ENCODE measurements at places on chromosomes 13 and 19.
A peak's percentile ranks its signal among the peaks of the same experiment; 100 is the strongest.

DNA sequence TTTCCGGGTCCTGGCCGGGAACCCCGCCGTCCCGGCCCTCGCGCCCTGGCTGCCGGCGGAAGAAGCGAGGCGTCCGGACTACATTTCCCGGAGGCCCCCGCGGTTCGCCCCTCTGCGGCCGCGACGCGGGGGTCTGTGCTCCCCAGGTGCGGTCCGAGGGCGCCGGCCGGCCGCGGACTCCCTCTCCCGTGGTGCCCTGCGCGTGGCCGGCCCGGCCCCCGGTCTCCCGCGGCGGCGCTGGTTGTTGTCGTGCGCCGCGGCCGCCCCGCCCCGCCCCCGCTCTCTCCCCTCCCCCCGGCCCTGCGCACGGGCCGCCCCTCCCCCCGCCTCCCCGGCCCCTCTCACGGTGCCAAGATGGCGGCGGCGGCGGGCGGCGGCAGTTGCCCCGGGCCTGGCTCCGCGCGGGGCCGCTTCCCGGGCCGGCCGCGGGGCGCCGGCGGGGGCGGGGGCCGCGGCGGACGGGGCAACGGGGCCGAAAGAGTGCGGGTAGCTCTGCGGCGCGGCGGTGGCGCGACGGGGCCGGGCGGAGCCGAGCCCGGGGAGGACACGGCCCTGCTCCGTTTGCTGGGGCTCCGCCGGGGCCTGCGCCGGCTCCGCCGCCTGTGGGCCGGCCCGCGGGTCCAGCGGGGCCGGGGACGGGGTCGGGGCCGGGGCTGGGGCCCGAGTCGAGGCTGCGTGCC, at the start of gene KMT2B:
Gene KMT2B (plus strand): TSS at position 339 of the 680 bp plus-strand sequence. CDS start 16 bp downstream, at position 355.
- no peak for DNase-seq

DNA sequence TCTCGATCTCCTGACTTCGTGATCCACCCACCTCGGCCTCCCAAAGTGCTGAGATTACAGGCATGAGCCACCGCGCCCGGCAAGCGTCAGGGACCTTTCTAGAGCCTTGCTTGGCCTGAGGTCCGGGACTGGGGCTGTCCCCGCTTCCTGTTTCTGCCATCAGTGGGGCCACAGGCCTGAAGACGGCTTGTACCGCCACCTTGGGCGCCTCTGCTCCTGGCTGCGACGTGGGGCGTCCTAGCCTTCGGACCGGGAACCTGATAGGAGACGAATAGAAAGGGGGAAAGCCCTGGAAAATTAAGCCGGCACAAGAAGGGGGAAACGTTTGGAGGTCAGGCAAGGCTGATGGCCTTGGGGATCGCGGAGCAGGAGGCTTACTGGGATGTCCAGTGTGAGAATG, 35.1 kb downstream of the RNF6 start:
- peak; percentile 20 for DNase-seq

- peak; percentile 74 for DNase-seq
Observed at GRCh38 chr13:50222569-50223332, 207.5 kb downstream of the KCNRG start.

GRCh38 chr13:80962173-80962572, 621.2 kb upstream of the SPRY2 start:
- DNase-seq: no peak

GRCh38 chr19:34367624-34367957, 2.6 kb downstream of the GPI start:
- DNase-seq: no peak

- no peak for DNase-seq
Observed at GRCh38 chr19:20416661-20417060, 148.9 kb downstream of the ZNF737 start.

GRCh38 chr13:51971520-51972426, 39.5 kb downstream of the ATP7B start:
- no peak for DNase-seq

All from tibial artery (tissue), 4 donors.